ENCODE measurements at places on chromosomes 7 and 10.
A peak's percentile ranks its signal among the peaks of the same experiment; 100 is the strongest.

- no peak for DNase-seq
These were observed 13.9 kb upstream of the ADO start for GRCh38 chr10:62790571-62790970.

GRCh38 chr10:767211-767610 lies 77.7 kb upstream of the DIP2C start:
- DNase-seq, result no peak

DNA sequence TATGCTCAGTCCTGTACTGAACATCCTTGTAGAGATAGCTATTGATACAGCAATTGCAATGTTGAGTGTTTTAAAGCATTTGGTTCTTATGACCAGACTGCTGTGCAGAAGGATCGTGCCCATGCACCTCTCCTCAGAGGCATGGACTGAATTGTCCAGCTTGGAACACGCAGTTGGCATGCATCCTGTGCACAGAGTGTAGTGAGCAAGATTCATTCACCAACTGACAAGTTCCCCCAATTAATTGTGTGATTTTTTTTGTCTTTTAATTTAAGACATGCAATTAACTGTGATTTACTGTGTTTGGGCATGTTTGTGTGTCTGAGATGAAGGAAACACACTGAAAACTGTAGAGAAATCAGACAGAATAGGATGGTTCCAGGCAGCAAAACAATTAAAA lies 323.7 kb downstream of the CDK14 start:
- DNase-seq, result no peak

GRCh38 chr7:69638674-69639073 lies 40.4 kb downstream of the AUTS2 start:
- no peak for DNase-seq

DNA sequence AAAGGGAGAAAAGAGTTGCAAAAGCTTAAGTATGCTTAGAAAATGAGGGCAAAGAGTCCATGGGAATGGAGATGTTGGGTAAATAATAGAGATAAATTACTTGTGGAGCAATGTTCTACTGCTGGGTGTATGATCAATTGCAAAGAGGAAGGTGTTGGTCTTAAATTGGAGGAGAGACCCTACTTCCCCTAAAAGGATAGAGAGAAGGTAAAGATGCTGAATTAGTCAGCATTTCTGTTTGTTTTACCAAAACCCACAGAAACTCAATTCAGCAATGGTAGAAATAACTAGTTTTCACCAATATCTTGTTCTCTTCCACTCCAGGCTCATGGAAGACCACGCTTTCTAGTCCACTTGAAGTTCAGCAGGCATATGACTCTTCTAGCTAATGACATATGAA lies 32.1 kb downstream of the ASB4 start:
- no peak for DNase-seq

DNA sequence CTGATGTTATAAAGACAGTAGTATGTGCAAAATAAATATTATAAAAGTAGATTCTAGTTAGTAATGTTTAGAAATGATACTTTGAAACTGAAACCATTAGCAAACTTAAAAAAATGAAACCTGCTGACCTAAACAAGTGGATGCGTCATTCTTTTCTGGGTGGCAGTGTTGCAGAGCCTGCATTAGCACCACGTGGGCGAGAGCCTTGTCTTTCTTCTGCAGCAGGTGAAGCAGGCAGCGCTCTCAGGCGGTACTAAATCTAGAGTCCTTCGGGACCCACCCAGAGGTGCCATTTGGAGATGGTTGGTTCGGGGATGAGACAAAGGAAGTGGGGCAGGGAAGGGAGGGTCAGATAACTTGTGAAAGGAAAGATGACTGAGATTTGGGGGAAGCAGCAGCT lies 759.1 kb upstream of the IGFBP3 start:
- DNase-seq, result no peak

- no peak for DNase-seq
These were observed 239.2 kb upstream of the PRKCQ start for GRCh38 chr10:6819301-6819700.

GRCh38 chr10:97865488-97865887 lies 15.8 kb downstream of the GOLGA7B start:
- DNase-seq, result no peak

DNA sequence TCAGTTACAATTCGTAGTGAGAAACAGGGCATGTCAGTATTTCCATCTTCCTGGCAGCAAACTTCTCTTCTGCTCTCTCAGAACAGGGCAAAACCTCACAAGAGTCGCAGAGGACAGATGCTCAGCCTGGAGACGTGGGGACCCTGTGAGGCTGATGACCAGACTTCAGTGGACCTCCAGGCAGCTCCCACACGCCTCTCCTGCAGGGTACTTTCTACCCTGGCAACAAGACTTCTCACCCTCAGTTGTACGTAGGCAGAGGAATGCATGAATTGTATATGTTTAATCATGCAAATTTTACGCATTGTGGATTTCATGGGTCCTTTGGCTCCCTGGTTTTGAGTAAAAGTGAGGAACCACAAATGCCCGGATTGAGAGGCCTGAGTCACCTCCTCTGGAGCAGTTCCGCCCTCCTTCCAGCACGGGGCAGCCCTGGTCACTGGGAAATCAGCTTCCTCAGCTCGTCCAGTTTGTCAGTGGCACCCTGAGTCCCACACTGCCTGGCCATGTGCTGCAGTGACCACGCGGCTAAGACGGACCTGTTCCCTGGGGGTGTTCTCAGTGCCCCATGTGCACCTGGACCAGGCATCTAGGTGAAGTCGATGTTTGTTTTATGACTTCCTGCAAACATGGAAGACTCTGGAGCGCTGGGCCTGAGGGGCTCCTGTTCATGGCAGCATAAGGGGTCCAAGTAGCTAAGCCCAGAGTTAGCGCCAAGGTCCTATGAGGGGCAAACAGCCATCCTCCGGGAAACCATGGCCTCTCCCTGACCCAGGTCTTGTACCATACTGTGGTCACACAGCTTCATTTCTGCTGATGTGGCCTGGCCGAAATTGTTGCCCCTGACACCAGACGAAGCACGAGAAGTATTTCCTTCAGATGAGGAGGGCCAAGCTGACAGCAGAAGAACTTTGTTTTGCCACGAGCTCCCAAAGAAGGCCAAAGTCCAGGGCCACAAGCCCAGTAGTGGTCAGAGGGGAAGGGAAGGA lies 165.1 kb downstream of the TNS3 start:
- DNase-seq, result no peak

- DNase-seq, result no peak
These were observed 22.6 kb downstream of the PLAC9 start for GRCh38 chr10:80154978-80155695.

DNA sequence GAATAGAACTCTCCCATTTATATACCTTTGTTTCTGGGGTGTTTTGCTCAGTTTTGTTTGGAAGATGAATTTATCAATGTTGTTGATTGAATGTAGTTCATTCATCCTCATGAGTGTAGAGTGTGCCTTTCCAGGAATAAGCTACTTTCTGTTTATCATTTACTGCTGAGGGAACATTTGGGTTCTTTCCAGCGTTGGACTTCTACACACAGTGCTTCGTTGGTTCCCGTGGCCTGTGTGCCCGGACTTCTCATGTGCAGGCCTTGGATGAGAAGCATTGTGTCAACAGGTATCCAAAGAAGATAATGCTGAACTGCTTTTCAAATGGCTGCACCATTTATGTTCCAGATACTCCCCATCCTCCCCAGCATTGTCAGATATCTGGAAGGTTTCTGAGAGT lies 107.6 kb upstream of the TNS3 start:
- DNase-seq, result no peak

DNA sequence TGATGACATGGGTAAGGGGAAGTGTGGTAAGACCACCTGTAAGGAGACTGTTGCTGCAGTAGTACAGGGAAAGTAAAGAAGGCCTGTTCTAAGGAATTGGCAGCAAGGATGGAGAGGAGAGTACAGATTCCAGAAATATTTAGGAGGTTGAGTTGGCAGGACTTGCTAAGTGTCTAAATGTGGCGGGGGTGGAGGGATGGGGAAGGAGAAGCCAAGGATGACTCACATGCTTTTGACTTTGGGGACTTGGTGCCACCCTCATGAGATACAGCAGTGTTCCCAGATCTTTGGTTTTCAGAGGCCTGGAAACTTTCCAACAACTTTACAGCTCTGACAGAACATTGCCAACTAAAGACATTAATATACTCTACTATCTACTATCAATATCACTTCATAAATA lies 45.4 kb downstream of the CDK6 start:
- no peak for DNase-seq

- no peak for DNase-seq
These were observed 40.3 kb upstream of the MXI1 start for GRCh38 chr10:110167149-110167548.

DNA sequence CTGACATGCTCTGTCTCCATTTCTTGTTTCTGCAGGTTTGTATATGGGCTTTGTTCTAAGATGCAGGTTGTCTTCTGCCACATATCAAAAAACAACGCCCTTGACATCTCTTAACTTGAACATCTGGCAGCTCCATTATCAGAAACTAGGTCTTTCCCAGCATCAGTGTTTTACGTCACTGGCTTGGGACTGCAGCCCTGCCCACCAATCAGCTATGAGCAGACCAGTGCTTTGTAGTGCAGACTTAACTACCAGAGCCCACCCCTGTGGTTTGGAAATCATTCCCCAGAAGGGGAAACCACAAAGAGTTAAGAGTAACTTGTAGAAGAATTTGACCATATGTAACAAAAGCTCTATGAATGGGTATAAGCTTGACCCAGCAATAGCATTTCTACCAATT lies 132.4 kb downstream of the SEPTIN14 start:
- DNase-seq, result no peak

DNA sequence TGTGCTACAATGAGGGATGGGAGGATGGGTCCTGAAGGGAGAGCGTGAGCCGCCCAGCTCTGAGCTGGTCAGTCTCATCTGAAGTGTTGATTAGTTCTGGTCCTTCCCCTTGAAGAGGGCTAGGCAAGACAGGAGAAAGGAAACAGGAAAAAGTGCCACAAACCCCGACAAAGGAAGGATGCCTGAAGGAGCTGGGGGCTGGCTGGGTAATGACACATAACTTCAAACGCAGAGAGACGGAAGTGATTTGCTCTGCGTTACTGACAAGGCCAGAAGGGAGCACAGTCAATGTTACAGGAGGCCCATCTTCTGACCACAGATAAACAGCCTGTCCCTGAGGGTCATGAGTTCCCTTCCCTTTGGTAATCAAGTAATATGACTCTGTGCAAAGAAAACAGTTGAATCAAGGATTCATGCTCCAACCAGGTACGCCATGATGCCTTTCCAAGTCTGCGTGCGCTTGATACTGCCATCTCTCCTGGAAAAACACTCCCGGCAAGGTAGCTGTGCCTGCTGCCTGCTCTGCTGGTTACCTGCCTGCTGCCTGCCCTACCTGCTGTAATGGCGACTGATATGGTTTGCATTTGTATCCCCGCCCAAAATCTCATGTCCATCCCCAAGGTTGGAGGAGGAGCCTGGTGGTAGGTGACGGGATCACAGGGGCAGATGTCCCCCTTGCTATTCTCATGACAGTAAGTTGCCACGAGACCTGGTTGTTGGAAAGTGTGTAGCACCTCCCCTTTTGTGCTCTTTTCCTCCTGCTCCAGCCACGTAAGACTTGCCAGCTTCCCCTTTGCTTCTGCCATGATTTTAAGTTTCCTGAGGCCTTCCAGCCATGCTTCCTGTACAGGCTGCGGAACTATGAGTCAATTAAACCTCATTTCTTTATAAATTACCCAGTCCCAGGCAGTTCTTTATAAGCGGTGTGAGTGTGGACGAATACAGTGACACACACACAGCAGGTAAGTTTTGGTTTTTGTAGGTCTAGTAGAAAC lies 57.9 kb downstream of the GRB10 start:
- DNase-seq, result peak; percentile 76

DNA sequence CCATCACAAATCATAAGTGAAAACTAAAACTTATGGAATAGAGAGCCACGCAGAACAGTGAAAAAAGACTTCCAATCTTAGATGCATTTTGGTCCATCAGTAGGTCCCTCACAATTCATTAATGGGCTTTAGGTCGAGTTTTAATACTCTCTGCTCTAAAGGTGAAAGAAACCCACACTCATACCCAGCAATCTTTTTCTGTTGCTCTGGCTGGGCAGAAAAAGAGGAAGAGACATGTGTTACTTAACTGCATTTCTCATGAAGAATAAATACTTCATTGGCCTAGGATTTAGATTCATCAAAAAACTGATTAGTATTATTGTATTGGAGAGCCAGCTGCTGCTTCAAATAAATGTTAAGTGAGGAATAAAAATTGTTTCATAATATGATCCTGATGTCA lies 645.7 kb downstream of the PHTF2 start:
- no peak for DNase-seq

DNA sequence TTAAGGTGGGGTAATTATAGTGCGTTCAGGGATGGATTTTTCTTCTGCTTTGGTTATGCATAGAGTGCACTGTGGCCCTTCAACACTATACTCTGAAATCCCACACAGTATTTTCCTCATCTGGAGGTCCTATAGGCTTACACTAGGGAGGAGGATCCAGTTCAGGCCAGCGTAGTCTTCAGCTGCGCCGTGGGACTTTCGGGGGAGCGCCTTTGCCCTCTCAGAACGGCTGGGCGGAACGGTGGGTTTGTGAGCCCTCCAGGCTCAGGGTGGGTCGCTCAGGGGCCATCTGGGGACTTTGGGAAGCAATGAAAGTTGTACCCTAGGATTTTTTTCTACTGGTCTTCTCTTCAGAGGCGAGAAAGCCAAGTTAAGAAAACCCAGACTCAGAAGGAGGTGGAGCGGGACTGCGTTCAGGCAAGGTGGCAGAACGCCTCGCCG lies 652 bp upstream of the VPS26A start:
- peak; percentile 79 for DNase-seq

DNA sequence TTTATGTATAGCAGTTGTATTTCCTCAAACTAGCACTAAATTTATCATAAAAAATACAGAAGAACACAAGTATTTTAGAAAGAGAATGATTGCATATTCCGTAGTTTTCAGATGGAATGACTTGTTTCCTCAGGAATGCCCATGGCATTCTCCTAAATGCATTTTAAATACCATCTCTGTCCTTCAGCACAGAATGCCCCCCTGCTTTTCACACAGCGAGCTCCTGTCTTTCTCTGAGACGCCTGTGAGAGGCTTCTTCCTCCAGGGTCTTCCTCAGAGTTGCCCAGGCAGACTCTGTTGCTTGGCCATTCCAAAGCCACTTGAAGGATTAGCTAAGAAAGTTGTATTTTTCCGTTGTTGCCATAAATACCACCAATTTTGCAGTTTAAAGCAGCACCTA lies 10.1 kb downstream of the LANCL2 start:
- no peak for DNase-seq

GRCh38 chr7:159119026-159119741 lies 25.5 kb downstream of the VIPR2 start:
- no peak for DNase-seq

GRCh38 chr7:2993868-2994267 lies 49.8 kb downstream of the CARD11 start:
- DNase-seq, result no peak
